ENCODE measurements at places on chromosomes 3 and 15. TPM values are rescaled to one million over a fixed set of nuclear protein-coding genes. Genes with fewer than 3 reads are reported as not detected.

- H3K36me3 ChIP-seq = peaks cover 7% of the 10 kb centered on the region
- no peak overlapping the region for H3K4me3 ChIP-seq
- H3K27ac ChIP-seq = no peak overlapping the region
- no peak for DNase-seq
- H3K4me1 ChIP-seq = peaks cover 7% of the 10 kb centered on the region
These were observed 65.2 kb downstream of the RARB start for GRCh38 chr3:25493246-25493645.

GRCh38 chr3:52446631-52447511 is 2.0 kb upstream of the SEMA3G start:
- no peaks in the 10 kb centered on the region for H3K27me3 ChIP-seq
- H3K36me3 ChIP-seq = no peaks in the 10 kb centered on the region
- H3K4me3 ChIP-seq = no peak overlapping the region

- no peaks in the 10 kb centered on the region for H3K36me3 ChIP-seq
- H3K27ac ChIP-seq = no peak within 1 kb of the TSS
- H3K4me3 ChIP-seq = no peak within 1 kb of the TSS
- DNase-seq = no peak
These were observed at the start of gene GABRG3 for GRCh38 chr15:26970712-26971210. TSS of gene GABRG3 (plus strand) at chr15:26971181.

DNA sequence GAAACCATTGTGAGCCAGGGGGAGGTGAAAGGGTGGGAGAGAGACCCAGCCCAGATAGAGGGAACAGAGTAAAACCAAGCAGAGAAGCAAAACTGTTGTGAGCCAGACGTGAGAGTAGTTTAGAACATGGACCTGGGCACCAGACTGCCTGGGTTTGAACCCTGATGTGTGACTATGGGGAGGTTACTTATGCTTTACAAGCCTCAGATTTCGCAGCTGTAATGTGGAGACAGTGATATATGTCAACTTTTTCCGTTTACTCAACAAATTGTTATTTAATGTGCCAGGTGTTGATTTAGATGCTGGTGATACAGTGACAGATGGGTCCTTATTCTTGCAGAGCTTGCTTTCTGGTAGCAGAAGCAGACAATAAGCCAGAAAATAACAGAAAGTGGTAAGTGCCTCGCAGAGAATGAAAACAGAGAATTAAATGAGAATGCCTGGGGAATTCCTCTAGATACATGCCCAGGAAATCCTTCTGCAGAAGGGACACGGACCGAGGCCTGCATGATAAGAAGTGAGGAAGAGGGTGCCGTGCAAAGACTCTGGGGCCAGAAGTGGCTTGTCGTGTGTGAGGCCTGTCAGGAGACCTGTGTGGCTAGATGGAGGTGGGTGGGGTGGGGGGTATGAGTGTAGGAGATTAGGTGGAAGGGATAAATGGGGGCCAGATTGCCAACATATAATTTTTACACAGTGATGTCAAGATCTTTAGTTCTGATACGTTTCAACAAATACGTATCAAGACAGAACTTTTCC is 15.0 kb downstream of the KAT2B start:
- no peaks in the 10 kb centered on the region for H3K36me3 ChIP-seq
- H3K27me3 ChIP-seq = no peaks in the 10 kb centered on the region
- no peak overlapping the region for H3K27ac ChIP-seq
- no peak overlapping the region for H3K4me3 ChIP-seq
- DNase-seq = no peak

DNA sequence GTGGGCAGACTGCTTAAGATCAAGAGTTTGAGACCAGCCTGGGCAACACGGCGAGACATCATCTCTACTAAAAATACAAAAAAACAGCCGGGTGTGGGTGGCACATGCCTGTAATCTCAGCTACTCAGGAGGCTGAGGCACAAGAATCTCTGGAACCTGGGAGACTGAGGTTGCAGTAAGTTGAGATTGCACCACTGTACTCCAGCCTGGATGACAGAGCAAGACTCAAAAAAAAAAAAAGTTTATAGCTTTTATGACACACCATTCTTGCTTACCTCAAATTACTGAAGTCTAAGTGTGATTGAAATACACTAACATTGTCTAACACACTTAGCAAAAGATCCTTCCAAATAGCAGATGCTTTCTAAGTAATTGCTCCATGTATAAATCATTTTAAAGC is 207.6 kb downstream of the STAG1 start:
- H3K4me1 ChIP-seq = peaks cover 31% of the 10 kb centered on the region
- H3K36me3 ChIP-seq = no peaks in the 10 kb centered on the region
- H3K4me3 ChIP-seq = no peak overlapping the region

- H3K4me1 ChIP-seq = peaks cover 8% of the 10 kb centered on the region
- DNase-seq = no peak
- H3K36me3 ChIP-seq = peaks cover 6% of the 10 kb centered on the region
- no peaks in the 10 kb centered on the region for H3K27me3 ChIP-seq
- no peak overlapping the region for H3K4me3 ChIP-seq
These were observed 7.9 kb downstream of the RBP2 start for GRCh38 chr3:139468399-139468798.

GRCh38 chr15:70153921-70154717 is 56.4 kb upstream of the TLE3 start:
- H3K27me3 ChIP-seq = peaks cover 47% of the 10 kb centered on the region
- no peak overlapping the region for H3K4me3 ChIP-seq
- no peaks in the 10 kb centered on the region for H3K36me3 ChIP-seq
- H3K4me1 ChIP-seq = no peaks in the 10 kb centered on the region

- peaks cover 21% of the 10 kb centered on the region for H3K27me3 ChIP-seq
- H3K27ac ChIP-seq = no peak overlapping the region
- no peaks in the 10 kb centered on the region for H3K4me1 ChIP-seq
- DNase-seq = no peak
These were observed 54.0 kb upstream of the GADL1 start for GRCh38 chr3:30948426-30948825.

- no peaks in the 10 kb centered on the region for H3K36me3 ChIP-seq
- no peak for DNase-seq
- H3K27me3 ChIP-seq = no peaks in the 10 kb centered on the region
- no peak overlapping the region for H3K27ac ChIP-seq
- H3K4me3 ChIP-seq = no peak overlapping the region
These were observed 8.6 kb upstream of the EEFSEC start for GRCh38 chr3:128144512-128145187.

- H3K36me3 ChIP-seq = peaks cover 80% of the 10 kb centered on the region
- H3K27me3 ChIP-seq = no peaks in the 10 kb centered on the region
- no peaks in the 10 kb centered on the region for H3K4me1 ChIP-seq
- no peak overlapping the region for H3K27ac ChIP-seq
These were observed 26.1 kb downstream of the TFRC start for GRCh38 chr3:196055683-196056270.

GRCh38 chr15:89566181-89566580 is 9.1 kb upstream of the TICRR start:
- peaks cover 13% of the 10 kb centered on the region for H3K27me3 ChIP-seq
- H3K4me1 ChIP-seq = no peaks in the 10 kb centered on the region
- no peak for DNase-seq

DNA sequence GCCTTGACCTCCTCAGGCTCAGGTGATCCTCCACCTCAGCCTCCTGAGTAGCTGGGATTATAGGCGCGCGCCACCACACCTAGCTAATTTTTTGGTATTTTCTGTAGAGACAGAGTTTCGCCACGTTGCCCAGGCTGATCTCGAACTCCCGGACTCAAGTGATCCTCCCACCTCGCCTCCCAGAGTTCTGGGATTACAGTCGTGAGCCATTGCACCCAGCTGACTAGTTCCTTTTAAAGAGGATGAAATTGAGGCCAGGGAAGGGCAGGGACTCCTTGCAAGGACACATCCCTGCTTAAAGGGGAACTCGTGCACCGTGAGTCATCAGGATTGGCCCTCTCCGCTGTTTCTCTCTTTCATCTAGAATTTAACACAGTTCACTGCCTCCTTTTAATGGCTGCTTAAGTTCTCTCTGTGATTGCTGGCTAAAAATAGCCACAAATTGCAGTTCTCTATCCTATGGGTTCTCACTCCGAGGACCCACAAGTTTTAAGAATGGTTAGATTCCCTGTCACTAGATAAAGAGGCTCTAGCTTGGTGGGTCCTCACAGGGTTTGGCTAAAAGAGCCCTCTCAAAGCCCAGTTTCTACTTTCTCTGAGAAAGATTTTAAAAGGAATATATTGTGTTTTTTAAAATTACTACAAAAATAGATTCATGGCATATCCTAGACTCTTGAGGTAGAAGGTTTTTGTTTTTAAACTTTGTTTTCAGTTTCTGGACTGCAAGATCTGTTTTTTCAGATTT is 1.4 kb downstream of the CRTAP start:
- peak overlapping the region; percentile 97 for H3K4me3 ChIP-seq
- no peak overlapping the region for H3K27ac ChIP-seq
- H3K27me3 ChIP-seq = no peaks in the 10 kb centered on the region
- no peaks in the 10 kb centered on the region for H3K4me1 ChIP-seq
- no peak for DNase-seq

DNA sequence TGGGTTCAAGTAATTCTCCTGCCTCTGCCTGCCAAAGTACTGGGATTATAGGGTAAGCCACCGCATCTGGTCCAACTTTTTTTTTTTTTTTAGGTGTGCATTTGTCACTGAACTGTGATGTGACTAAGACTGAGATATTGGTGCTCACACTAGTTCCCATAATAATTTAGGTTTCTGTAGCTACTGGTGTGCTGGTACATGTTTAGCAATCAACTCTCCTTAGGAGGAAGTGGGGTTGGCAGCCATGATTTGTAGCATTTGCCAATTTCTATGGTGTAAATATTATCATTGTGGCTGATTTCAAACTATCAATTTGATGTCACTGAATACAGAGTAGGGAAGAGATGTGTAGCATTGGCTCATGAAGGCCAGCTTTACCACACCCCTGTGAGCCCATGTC is 372.7 kb downstream of the EDEM1 start:
- no peaks in the 10 kb centered on the region for H3K27me3 ChIP-seq
- DNase-seq = no peak
- no peak overlapping the region for H3K27ac ChIP-seq
- no peak overlapping the region for H3K4me3 ChIP-seq

- H3K36me3 ChIP-seq = no peaks in the 10 kb centered on the region
- no peaks in the 10 kb centered on the region for H3K27me3 ChIP-seq
- H3K4me3 ChIP-seq = no peak overlapping the region
- no peak overlapping the region for H3K27ac ChIP-seq
- DNase-seq = no peak
- no peaks in the 10 kb centered on the region for H3K4me1 ChIP-seq
These were observed 112.6 kb upstream of the ALCAM start for GRCh38 chr3:105254154-105254553.

- no peak for DNase-seq
- no peaks in the 10 kb centered on the region for H3K27me3 ChIP-seq
- no peak overlapping the region for H3K27ac ChIP-seq
- H3K36me3 ChIP-seq = no peaks in the 10 kb centered on the region
- no peaks in the 10 kb centered on the region for H3K4me1 ChIP-seq
These were observed 164.5 kb downstream of the WNT5A start for GRCh38 chr3:55322638-55323037.

- H3K4me1 ChIP-seq = peaks cover 21% of the 10 kb centered on the region
- H3K27ac ChIP-seq = no peak overlapping the region
- DNase-seq = no peak
- peaks cover 18% of the 10 kb centered on the region for H3K27me3 ChIP-seq
- no peak overlapping the region for H3K4me3 ChIP-seq
These were observed 12.0 kb upstream of the PPP1R2 start for GRCh38 chr3:195555110-195555509.

- DNase-seq = no peak
- peaks cover 15% of the 10 kb centered on the region for H3K4me1 ChIP-seq
- H3K27ac ChIP-seq = no peak overlapping the region
- H3K27me3 ChIP-seq = no peaks in the 10 kb centered on the region
These were observed 11.6 kb downstream of the MRPS25 start for GRCh38 chr3:15053541-15053940.

DAZL gene
- not detected for total RNA-seq

DLEC1 gene
- 0.78 TPM for total RNA-seq

KCNAB1 gene
- 0.51 TPM for total RNA-seq

C3orf22 gene
- not detected for total RNA-seq

MYO5C gene
- 48.4 TPM for total RNA-seq

MESP2 gene
- total RNA-seq = not detected

GATA2 gene
- total RNA-seq = 13.6 TPM

C3orf70 gene
- total RNA-seq = 0.12 TPM

RTP3 gene
- not detected for total RNA-seq

FILIP1L gene
- 5.2 TPM for total RNA-seq

TEX264 gene
- 44.9 TPM for total RNA-seq
